Left colon (tissue), 2 donors: ENCODE measurements at places on chromosomes 1 and 21. TPM values are rescaled to one million over a fixed set of nuclear protein-coding genes. Genes with fewer than 3 reads are reported as not detected.

DNA sequence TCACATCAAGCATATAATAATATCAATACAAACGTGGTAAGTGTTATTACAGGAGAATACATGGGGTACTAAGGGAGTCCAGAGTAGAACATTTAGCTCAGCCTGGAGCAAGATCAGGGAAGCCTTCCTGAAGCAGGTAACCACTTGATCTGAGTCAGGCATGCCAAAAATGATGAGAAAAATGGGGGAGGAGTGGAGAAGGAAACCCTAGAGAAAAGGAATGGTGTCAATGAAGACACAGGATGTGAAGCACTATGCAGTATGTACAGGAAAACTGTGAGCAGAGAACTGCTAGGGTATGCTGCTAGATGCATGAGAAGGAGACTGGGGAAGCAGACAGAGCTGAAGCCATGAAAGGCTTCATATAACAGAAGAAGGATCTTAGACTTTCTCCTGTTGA, 84.7 kb downstream of the NOTCH2 start:
- no peak for DNase-seq

- DNase-seq = no peak
Measured at GRCh38 chr1:182677397-182678098, 6.8 kb downstream of the RGS8 start.

DNA sequence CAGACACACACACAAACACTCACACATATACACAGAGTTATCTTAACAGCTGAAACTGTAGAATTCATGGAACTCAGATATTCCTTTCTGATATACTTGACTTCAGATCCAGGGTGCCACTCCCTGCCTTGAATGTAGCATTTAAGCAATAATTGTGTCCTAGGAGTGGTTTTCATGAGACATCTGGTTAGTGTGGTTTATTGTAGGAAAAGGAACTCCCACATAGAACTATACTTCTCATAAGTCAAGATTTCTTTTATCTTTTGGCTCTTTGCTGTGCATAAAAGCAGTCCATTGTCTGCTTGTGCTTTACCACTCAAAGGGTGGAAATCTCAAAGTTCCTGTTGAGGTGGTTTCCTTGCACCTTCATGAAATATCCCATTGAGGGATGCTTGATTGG, 272.6 kb upstream of the SGIP1 start:
- no peak for DNase-seq

- DNase-seq = peak; percentile 3
Measured at GRCh38 chr1:2788506-2789163, 12.9 kb downstream of the TTC34 start.

GRCh38 chr1:27357281-27358037, 9.3 kb downstream of the MAP3K6 start:
- peak; percentile 68 for DNase-seq

GRCh38 chr1:168079761-168080160, 57.0 kb downstream of the GPR161 start:
- DNase-seq = no peak

GRCh38 chr1:209457401-209458125, 126.0 kb upstream of the CAMK1G start:
- DNase-seq = no peak

The RAP1GAP gene
- total RNA-seq = 53.1 TPM

The ZBTB8B gene
- not detected for total RNA-seq

The FAM151A gene
- 7.8 TPM for total RNA-seq

The HOOK1 gene
- total RNA-seq = 62.5 TPM

The OLFML3 gene
- 4.1 TPM for total RNA-seq

The KCNJ15 gene
- not detected for total RNA-seq

The PKLR gene
- 1.9 TPM for total RNA-seq
